CD4-positive, alpha-beta T cell (primary cell): ENCODE measurements at places on chromosomes 7 and 10.

DNA sequence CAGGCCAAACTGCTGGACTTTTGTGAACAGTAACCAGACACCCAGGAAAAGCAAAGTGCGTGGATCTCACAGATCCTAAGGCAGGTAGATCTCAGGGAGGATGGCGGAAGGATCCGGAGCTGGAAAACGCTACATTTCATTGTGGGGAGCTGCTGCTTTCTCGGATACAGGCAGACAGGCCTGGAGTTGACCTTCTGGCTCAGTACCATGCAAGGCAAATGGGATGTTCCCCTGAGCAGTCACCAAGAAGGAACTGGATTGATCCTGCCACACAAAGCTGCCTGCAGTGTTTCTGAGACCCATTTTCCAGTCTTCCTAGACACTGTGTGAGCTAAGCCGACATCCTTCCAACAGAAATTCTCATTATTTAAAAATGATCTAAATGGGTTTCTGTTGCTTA, 65.5 kb downstream of the ZRANB1 start:
- DNase-seq = no peak

- no peak for DNase-seq
Observed at GRCh38 chr7:154425271-154425670, 373.1 kb downstream of the DPP6 start.

- no peak for DNase-seq
Observed at GRCh38 chr10:116763440-116763839, 21.1 kb upstream of the HSPA12A start.

GRCh38 chr7:103686763-103687162, 240.8 kb upstream of the SLC26A5 start:
- DNase-seq = no peak

GRCh38 chr7:153476166-153476565, 576.0 kb upstream of the DPP6 start:
- no peak for DNase-seq

DNA sequence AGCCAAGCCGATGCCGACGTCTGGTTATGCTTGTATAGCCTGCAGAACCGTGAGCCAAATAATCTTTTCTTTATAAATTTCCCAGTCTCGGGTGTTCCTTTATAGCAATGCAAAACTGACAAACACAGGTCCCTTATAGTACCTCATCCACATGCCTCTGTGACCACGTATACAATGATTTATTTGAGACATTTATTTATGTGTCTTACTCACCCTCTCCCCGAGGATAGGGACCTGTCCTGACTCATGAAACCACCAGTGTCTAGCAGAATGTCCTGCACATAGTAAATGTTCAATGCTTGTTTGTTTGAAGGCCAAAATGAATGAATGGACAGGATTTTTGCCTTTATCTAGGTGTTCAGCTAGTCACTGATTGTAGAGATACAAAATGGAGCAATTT, 147.9 kb upstream of the FZD8 start:
- DNase-seq = no peak

- peak; percentile 73 for DNase-seq
Observed at GRCh38 chr7:774161-775109, 47.4 kb upstream of the PRKAR1B start.

DNA sequence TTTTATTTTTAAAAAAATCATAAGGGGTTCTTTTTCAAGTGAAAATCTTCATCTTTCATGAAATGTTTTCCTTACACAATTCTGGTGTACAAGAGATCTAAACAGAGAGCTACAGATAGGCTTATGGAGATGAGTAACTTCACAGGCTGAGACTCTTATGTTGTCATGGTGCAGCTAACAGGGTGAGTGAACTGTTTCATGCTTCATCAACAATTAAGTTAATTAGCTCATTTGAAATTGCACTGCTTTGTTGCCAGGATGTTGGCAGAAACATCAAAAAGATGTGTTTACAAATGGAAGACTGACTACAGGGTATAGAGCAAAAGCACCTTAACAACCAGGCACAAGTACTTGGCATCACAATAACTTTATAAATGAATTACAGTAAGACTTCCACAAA, 230.8 kb downstream of the FOXP2 start:
- DNase-seq = no peak

DNA sequence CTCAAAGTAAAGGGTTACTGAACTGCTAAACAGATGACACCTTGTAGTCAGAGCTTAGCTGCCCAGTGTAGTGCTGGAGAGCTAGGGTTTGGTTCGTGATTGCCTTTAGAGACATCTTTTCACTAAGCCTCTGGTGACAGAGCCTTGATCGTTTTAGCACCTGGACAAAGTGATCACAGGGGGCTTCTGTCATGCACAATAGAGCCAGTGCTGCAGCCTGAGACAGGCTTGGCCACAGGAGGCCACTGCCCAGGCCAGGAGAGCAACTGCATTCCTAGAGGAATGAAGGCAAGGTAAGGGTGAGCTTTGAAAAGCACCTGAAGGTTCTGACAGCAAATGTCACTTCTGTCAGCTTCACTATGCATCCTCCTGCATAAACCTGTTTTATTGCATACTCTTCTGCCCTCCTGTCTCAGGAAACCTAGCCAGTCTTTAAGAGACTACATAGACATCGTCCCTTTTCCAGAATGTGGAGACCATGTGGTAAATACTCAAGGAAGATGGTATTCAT, 122.9 kb downstream of the NPY start:
- DNase-seq = no peak

DNA sequence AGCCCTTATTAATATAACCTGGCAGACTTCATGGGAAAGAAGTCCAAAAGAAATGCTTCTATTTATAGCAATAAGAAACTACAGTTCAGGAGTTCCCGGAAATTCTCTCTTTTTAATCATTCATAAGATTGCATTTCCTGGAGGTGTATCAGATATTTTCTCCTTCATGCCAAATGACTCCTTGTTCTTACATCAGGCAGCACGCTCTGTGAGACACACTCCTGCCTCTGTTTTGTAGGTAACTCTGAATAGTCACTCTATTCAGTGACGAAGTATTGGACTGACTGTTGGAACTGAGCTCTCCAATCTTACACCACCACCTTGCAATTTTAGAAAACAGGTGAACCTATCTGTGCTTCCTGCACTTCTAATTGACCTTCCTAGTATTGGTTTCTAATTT, 78.7 kb upstream of the MSRB2 start:
- DNase-seq = no peak

DNA sequence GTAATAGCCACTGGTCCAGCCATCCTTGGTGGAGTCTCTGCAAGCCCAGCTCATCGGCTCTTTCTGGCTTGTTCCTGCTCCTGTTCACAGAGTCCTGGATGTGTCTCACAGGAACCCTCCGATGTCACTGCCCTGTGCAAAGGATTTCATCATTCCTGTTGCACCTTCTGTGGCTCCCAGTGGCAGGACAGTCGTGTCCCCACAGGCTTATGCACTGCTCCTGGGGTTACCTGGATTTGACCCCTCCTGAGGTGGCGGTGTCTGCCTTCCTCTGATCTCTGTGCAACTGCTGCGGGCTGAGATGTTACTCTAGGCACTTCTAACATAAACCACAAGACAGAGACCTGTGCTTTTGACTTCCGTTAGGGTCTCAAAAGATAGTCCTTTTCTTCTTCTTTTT, 30.6 kb downstream of the APBB1IP start:
- DNase-seq = peak; percentile 54

DNA sequence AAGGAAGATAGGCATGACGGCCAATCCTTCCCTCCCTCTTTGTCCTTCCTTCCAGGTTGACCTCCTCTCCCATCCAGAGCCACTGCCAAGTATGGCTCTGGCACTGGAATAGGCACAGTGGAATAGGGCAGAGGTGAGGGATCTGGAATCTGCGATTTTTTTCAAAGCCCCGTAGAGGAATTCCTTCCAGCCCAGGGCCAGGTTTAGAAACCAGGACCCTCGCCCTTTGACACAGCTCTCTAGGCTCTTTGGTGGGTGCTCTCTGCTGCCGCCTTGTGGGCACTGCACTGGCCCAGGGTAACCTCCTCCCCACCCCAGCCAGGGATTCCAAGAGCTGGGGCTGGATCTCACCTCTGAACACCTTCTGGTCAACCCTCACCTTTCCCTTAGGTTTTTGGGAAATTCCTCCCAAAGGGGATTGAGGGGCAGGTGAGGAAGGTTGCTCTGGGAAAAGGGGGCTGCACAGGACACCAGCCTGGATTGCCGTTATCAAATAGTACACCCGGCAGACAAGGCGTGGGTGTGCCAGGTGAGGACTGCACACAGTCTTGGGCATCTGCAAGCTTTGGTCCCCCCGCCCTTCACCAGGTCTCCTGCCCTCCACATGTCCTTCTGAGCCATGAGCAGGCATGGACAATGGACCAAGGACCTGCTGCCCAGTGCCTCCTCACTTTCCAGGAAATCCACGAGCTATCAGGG, 22.8 kb downstream of the C10orf105 start:
- DNase-seq = peak; percentile 65

DNA sequence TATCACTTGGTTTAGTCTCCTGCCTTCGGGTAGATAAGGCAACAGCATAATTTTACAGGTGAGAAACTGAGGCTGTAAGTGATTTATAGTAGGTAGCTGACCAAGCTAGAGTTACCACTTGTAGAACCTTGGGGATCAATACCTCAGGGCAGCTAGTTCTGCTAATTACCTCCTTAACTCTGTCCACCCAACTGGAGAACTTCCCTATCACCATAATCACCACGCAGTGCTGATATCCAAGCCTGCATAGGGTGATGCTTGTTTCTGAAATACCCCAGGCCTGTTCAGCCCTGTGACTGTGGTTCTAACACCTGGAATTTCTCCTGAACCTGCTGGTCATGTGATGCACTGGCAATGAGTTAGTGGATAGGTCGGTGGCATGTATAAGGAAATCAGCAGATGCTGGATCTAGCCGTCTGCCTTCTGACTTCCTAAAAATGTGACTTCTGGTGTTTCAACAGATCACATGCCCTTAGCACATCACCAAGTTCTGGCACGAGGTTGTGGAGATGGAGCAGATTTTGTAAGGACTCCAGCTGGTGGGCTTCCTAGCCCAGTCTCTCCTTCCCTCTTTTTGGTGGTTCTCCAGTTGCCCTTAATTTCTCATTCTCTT, 15.3 kb downstream of the PLAU start:
- no peak for DNase-seq

GRCh38 chr7:3806516-3806915, 505.5 kb downstream of the SDK1 start:
- DNase-seq = no peak

DNA sequence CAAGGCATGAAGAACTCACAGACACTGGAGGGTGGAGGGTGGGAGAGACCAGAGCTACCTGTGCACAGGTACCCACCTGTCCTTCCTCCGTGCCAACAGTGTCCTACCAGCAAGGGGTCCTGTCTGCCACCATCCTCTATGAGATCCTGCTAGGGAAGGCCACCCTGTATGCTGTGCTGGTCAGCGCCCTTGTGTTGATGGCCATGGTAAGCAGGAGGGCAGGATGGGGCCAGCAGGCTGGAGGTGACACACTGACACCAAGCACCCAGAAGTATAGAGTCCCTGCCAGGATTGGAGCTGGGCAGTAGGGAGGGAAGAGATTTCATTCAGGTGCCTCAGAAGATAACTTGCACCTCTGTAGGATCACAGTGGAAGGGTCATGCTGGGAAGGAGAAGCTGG, 21.8 kb downstream of the PRSS2 start:
- no peak for DNase-seq

GRCh38 chr7:115038158-115038557, 116.3 kb downstream of the MDFIC start:
- DNase-seq = no peak

DNA sequence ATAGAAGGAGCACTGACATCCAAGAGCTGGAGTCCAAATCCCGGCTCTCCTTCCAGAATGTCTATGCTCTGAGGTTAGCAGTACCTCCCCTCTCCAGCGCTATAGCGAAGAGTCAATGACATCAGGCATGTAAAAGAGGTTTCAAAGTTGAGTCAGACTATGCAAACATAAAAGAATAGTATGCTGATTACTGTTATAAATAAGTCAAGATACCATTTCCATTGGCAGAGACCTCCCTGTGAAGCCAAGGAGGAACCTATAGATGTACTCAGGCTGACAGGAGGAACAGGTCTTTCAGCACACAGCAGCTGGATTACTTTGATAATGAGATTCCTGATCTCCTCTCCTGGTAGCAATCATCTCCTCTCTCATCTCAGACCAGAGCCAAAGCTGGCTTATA, 103.9 kb upstream of the EFCAB10 start:
- DNase-seq = no peak

DNA sequence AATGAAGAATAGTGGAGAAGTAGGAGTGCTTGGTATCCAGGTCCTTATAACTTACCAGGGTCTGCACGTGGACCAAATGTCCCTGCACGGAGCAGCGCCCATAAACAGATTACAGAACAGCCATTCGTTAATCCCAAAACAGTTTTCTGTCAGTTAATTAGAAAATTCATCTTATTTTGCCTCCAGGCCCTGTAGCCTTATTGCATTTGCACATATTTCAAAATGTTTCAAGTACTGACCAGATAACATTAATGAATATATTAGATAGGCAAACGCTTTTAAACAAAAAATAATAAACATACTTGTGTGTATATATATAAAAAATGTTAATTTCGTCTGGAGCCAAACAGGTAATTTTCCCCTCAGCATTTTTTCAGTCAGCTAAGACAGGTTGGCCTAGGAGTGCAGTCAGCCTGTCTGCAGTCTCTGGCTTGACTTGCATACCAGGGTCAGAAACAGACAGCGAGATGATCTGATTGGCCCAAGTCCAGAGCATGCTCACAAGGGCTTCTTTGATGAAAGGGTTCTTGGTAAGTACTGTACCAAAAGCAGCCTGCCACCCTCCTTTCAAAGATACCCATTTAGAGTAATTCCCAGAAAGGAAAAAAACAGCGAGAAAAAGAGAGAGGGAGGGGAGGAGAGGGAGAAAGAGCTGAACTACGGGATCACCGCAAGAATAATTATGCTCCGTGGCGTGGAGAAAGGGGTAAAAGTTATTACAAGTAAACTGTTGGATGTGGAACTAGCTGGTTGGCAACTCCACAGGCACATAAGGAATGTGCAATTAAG, 194.4 kb upstream of the TCF7L2 start:
- no peak for DNase-seq

GRCh38 chr7:139427788-139428187, 55.7 kb downstream of the KLRG2 start:
- no peak for DNase-seq

DNA sequence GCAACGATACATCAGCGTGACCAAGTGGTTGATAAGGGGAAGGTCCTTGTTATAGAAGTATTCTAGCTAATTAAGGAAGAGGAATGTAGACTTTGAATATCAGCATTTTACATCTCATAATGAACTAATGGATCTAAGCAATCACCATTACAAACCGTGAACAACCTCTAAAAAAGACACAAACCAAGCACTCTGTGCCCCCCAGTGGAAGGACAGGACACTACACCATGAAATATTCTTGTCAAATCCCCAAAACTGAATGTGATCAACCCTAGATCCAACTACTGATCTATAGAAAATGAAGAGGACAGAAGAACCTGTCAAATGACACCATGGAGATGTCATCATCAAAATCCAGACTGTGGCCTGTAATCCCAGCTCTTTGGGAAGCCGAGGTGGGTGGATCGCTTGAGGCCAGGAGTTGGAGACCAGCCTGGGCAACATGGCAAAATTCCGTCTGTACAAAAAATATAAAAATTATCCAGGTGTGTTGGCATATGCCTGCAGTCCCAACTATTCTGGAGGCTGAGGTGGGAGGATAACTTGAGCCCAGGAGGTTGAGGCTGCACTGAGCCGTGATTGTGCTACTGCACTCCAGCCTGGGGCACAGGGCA, 111.3 kb upstream of the CARD11 start:
- DNase-seq = peak; percentile 44
